Stimulated activated CD4-positive, alpha-beta T cell treated with anti-CD3 and anti-CD28 coated beads, Interleukin-15, amount 100 ng/mL, for 48 hours (primary cell): ENCODE measurements at places on chromosomes 5 and 9.

- no peak for DNase-seq
Measured at GRCh38 chr5:159133041-159133741, 33.5 kb upstream of the EBF1 start.

GRCh38 chr9:110809038-110809595 is 140.5 kb downstream of the MUSK start:
- no peak for DNase-seq

GRCh38 chr5:16976625-16977008 is 40.5 kb upstream of the MYO10 start:
- DNase-seq = no peak

GRCh38 chr9:90330231-90330630 is 312.4 kb downstream of the DIRAS2 start:
- DNase-seq = no peak

DNA sequence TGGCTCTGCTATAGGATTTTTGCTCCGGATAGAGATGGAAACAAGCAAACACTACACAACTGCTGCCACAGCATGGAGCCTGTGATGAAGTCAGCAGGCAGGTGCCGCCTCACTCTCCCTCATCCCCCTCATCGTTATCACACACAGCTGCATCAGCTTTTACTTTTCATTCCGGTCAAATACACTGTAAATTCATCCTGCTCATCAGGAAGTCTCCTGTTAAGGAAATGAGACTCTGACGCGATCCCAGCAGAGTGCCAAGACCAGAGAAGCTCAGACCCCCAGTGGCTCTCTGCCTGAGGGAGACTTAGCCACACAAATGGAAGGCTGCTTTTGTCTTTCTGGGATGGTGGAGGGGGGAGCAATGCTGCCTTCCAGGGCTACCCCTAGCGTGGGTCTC is 270.2 kb downstream of the ELAVL2 start:
- DNase-seq = no peak

DNA sequence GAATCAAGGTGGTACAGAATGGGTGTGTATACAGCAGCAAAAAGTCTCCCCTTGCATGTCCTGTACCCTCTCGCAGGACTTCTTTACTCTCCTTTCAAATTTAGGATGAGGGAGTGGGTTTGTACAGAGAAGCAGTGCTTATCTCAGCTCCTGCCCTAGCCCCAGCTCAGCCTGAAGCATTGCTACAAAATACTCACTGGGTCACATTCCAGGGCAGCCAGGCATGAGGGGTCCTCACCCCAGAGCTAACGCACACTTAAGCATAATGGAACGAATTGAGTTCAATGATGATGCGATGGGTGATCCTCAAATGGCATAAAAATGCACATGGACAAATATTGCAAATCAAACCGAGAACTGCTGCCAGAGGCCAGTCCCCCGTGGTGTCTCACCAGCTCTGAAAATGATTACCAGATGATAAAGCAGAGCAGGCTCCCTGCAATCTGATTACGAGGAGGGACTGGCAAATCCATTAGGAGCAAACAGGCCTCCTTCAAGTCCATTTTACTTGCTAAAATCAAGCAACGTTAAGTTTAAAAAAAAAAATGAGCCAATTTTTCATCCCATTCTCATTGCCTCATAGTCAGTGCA is 231.6 kb upstream of the TAS2R1 start:
- DNase-seq = no peak

DNA sequence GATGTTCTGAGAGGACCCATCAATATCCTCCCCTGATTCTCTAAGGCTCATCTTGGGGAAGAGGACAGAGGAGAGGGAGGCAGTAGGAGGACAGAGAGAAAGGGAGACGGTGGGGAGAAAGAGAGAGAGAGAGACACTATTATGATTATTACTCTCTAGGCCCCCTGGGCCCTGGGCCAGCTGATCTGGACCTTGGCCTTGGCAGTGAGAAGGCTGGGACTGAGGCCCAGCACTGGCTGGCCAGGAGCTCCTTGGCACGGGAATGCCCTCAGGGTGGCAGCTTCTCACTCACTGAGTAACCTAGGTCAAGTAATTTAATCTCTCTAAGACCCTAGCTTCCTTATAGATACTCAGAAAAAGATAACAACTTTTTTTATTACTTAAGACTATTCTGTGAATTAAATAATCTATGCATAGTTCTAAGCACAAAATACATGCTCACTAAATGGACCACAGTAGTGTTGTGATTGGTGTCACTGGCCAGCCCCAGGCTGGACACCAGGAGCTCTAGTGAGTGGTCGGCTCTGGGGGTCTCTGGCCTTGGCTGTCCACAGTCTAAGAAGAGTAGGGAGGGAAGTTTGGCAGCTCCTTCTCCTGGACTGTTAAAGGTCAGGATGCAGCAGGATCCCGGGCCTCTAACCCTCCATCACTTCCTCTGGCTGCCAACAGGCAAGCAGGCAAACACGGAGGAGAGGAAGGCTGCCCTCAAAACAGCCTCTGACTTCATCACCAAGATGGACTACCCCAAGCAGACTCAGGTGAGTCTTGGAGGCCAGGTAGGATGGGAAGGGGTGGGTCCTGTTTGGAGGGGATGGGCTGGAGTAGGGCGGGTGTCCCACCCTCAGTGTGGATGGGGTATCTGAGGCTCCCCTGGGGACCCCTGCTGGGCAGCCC is 50.0 kb downstream of the GSN start:
- DNase-seq = no peak

DNA sequence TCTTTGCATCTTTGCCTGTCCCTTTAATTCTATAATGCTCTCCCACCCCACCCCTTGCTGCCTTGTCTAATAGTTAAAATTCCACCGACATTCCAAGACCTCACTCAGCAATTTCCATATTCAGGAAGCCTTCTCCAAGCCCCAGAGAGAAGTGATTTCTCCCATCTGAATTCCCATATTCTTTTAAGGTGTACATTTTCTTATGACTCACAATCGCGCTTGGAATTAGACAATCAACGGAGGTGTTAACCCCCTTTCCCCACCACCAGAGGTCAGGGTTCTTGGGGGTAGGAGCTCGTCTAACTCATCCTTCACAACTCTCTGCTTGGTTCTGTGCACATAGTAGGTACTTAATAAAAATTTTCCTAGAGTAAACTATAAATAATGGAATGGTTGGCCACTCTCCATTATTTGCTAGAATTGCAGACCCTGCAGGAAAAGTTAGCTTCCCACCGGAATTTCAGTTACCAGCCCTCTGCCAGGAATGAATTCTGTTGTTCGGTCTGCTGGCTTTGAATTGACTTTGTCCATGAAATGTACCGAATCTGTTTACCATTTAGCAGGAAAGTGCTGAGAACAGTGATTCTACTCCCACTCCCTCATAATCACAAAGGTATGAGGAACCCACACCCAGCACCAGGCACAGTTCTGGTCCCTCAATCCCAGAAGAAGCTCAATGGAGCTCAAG is 5.0 kb downstream of the KCNIP1 start:
- DNase-seq = no peak

DNA sequence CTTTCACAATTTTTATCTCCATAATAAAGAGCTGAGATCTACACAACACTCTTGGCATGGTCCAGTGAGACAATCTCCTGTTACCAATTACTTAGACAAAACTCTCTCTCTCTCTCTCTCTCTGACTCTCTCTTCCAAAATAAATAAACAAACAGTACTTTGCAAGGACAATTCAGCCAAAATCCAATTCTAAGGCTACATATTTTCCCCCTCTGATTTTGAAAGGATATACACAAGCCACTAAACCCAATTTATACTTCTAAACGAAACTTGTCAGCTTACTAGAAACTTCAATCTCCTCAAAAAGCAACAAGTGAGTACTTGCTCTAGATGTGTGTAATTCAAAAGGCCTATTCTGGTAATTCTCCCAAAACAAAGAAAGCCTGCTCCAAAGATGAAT is 26.3 kb upstream of the TNPO1 start:
- DNase-seq = no peak

GRCh38 chr9:86096386-86096785 is 3.0 kb downstream of the GOLM1 start:
- DNase-seq = no peak

- no peak for DNase-seq
Measured at GRCh38 chr5:20470997-20471396, 483.0 kb upstream of the CDH18 start.

- DNase-seq = no peak
Measured at GRCh38 chr9:128657796-128658195, 1.1 kb upstream of the DYNC2I2 start.

- DNase-seq = no peak
Measured at GRCh38 chr9:91405343-91406077, 18.1 kb downstream of the NFIL3 start.

- no peak for DNase-seq
Measured at GRCh38 chr9:91682806-91683205, 259.2 kb upstream of the NFIL3 start.

- no peak for DNase-seq
Measured at GRCh38 chr5:466661-467310, 23.8 kb downstream of the EXOC3 start.

DNA sequence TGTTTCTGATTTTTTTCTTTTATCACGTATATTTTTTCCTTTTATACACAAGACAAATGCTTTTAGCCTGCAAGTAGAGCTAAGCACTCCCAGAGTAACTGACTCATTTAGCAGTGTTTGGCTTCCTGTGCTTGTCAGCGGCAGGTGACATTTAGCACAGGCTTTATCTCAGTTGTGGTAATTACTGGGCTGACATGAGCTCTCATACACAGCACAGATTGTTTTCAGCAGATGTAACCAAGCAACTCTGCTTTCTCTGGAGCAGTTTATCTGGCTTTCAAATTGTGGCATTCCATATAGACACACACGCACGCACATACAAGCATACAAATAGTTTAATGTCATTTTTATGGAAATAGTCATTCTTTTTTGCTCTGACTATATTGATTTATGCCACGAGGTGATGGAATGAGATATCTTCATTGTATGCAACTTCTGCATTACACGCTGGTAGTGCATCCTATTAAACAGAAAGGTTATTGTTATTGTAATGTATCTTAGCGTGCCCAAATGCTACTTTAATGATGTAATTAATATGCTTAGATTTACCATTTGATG is 379.0 kb upstream of the GRAMD2B start:
- DNase-seq = no peak

DNA sequence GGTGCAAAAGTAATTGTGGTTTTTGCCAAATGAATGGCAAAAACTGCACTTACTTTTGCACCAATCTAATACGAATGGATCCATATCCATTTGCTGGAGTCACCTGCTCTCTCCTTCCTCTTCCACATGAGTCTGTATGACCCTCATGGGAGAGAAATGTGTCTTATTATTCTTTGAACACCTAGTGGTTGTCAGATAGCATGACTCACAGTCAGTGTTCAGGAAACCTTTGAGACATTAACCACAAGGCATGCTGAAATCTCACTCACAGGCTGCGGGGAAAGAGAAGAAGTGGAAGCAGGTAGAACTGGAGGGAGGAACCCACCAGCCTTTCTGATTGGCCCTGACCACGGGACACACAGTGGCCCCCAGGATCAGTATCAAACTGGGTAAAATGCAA is 222.8 kb upstream of the KLF4 start:
- DNase-seq = no peak

DNA sequence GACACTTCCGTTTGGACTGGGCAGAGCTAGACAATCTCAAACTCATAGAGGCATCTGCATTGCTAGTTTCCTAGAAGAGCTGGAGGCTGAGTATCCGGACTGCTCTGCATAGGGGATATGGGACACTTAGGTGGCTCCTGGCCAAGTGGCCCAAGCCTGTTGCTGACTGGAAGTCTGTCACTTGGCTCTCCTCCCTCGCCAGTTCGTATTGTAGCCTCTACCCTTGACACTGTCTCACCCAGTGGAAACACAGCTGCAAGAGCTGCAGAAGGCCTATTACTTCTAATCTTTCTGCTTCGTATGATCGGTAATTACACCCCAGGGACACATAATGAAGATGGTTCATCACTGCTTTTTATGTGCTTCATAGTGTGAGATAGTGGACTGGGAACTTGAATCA is 34.7 kb downstream of the ITGA1 start:
- no peak for DNase-seq
